Spinal cord (tissue), 10 donors: ENCODE measurements at places on chromosomes 3 and 15.
A peak's percentile ranks its signal among the peaks of the same experiment; 100 is the strongest.

GRCh38 chr3:134462331-134462941, 23.3 kb downstream of the ANAPC13 start:
- no peak for DNase-seq

DNA sequence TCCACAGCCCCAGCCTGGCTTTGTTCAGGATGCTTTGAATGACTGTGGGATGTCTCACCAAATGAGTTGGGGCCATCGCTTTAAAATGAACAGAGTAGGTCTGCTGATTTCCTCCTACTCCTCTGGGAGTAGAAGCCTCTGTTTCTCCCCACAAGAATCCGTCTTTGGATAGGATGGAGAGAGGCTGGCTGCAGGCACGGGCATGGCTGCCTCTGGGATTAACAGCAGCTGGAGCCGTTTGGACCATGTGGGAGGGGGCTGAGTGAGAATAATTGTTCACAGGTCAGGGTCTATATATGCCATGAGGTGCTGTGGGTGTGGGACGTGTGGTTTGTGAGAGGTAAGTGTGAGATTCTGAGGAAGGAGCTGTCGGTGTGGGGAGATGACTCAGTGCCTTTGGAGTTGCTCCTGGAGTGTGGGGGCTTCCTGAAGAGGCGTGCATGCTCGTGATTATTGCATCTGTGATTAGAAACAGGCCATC, 48.0 kb upstream of the APEH start:
- no peak for DNase-seq

GRCh38 chr3:160027541-160028195, 39.0 kb downstream of the IL12A start:
- no peak for DNase-seq

- DNase-seq, result no peak
Observed at GRCh38 chr3:172847292-172847691, 96.8 kb downstream of the ECT2 start.

GRCh38 chr3:195251336-195252065, 19.5 kb downstream of the XXYLT1 start:
- DNase-seq, result no peak

- no peak for DNase-seq
Observed at GRCh38 chr3:188583341-188584161, 429.6 kb downstream of the LPP start.

DNA sequence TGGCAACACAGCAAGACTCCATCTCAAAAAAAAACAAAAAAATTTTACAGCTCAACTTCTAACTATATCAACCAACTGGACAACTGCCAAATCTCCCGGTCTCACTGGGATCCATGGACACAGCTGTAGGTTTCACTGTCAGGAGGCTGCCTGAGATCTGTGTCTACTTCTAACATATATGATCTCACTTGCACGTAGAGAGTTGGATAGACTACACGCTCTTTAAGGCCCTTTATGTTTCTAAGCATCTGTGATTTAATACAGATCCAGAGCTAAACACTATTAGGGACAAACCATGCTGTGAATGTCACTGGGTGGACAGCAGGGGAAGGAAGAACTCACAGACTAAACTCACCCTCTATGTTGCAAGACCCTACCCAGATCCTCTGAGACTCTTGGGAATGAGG, 13.0 kb upstream of the APOD start:
- no peak for DNase-seq

GRCh38 chr15:41775651-41776050, 1.4 kb downstream of the MAPKBP1 start:
- DNase-seq, result no peak

DNA sequence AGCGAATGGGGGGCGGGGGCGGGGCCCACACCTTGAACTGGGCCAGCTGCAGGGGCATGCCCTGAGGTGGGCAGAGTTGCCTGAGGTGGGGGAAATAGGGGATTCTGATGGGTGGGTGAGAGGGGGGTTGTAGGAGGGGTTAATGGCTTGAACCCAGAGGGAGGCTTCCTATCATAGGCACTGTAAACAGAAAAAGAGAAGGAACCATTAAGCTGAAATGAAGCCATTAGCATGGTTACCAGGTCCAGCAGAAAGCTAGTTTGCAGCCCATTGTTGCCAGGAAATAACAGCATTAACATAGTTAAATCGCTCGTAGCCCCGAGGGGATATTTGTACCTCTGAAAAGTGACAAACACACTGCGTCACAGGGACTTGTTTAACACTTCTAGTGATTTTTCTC, 29.0 kb downstream of the ETV5 start:
- DNase-seq, result peak; percentile 16

- DNase-seq, result no peak
Observed at GRCh38 chr15:97979140-97979520, 18.6 kb downstream of the ARRDC4 start.

DNA sequence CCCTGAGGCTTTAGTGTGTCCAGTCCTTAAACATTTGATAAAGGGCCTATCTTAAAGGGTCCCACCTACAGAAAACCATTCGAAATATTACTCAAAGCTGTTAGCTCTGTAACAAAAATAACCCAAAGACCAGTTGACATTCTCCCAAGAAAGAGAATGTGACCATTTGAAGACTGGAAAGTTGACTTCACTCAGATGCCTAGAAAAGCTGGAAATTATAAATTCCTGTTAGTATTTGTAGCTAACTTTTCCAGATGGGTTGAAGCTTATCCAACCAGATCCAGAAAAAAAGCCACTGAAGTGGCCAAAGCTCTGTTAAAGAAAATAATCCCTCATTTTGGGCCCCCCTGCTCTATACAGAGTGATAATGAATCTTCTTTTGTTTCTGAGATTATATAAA, 408.4 kb downstream of the PLOD2 start:
- no peak for DNase-seq

DNA sequence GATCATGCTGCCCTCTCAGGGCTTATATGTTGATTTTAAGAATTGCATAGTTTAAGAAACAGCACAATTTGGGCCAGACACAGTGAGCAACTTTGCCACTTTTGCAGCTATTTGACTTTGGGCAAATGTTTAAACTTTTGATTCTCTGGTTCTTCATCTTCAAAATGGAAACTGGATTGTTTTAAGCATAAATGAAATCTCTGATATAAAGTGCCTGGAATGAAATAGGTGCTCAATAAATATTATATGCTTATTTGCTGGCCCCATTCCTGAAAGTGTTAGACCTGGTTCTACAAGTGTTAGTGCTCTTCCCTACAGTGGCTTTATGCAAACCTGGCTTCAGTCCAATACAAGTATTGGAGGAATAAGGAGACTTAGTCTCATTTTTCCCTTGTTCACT, 33.1 kb upstream of the TSC22D2 start:
- DNase-seq, result no peak
